ENCODE measurements at places on chromosomes 5 and 9. TPM values are rescaled to one million over a fixed set of nuclear protein-coding genes. Genes with fewer than 3 reads are reported as not detected.

DNA sequence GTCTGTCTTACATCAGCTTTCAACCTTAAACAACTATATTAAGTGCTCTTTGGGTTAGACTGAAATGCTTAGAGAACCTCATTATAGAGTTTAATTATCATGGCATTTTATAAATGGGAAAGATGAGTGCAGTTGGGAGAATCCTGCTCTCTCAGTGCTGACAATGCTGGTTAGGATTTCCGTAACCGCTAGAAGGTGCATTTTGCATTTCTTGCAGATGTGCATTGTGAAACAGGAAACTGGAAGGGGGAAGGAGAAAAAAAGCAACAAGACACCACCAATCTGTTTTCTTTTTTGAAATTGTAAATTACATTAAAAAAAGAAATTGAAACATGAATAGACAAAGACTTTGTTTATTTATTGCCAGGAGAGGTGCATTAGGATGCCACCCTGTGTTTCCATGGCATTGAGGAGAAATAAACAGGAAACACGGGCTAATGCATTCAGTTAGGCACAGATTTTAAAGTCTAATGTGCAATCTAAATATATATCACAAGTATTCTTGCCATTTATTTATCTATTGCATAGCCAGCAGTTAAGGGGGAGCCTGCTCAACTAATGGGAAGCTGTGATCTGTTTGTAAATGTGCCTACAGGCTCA, 478.9 kb downstream of the PSAT1 start:
- H3K4me3 ChIP-seq = no peak overlapping the region
- no peaks in the 10 kb centered on the region for H3K36me3 ChIP-seq
- no peaks in the 10 kb centered on the region for H3K4me1 ChIP-seq

GRCh38 chr9:112599732-112600131, 113.1 kb downstream of the KIAA1958 start:
- H3K4me3 ChIP-seq = no peak overlapping the region
- no peak for DNase-seq
- no peaks in the 10 kb centered on the region for H3K4me1 ChIP-seq
- H3K27me3 ChIP-seq = no peaks in the 10 kb centered on the region
- H3K27ac ChIP-seq = no peak overlapping the region

- no peaks in the 10 kb centered on the region for H3K4me1 ChIP-seq
- no peak overlapping the region for H3K4me3 ChIP-seq
- H3K27me3 ChIP-seq = no peaks in the 10 kb centered on the region
- DNase-seq = no peak
- no peaks in the 10 kb centered on the region for H3K36me3 ChIP-seq
These were observed 11.7 kb downstream of the MAP3K1 start for GRCh38 chr5:56827049-56827448.

The PRRX2 gene
- 112 TPM for total RNA-seq

DNA sequence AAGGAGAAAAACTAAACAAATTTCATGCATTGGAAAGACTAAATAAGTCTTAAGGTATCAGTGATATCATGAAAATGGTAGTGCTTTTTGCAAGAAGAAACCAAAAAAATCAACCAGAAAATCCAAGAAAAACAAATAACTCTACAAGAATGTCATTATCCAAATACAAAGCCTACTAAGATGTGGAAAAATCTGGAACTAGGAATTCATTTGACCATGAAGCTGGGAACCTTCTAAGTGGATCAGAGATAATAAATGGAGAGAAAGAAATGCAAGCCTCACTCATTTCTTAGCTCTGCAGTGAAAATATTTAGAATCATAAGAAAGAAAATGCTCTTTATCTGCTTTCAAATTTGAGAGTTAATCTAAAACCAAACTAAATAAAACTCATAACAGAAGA, 51.3 kb downstream of the RASEF start:
- H3K36me3 ChIP-seq = no peaks in the 10 kb centered on the region
- no peak for DNase-seq
- no peak overlapping the region for H3K27ac ChIP-seq

The EQTN gene
- not detected for total RNA-seq

GRCh38 chr5:28499766-28500290, 1461.4 kb upstream of the CDH9 start:
- no peak overlapping the region for H3K4me3 ChIP-seq
- H3K27me3 ChIP-seq = no peaks in the 10 kb centered on the region
- no peaks in the 10 kb centered on the region for H3K4me1 ChIP-seq
- no peak overlapping the region for H3K27ac ChIP-seq
- no peak for DNase-seq
- no peaks in the 10 kb centered on the region for H3K36me3 ChIP-seq

GRCh38 chr5:122067390-122067789, 10.7 kb downstream of the LOX start:
- H3K27ac ChIP-seq = peak overlapping the region; percentile 31
- no peaks in the 10 kb centered on the region for H3K4me1 ChIP-seq
- H3K36me3 ChIP-seq = peaks cover 30% of the 10 kb centered on the region
- H3K27me3 ChIP-seq = no peaks in the 10 kb centered on the region

GRCh38 chr5:96963267-96963666, 27.4 kb downstream of the LNPEP start:
- H3K27me3 ChIP-seq = no peaks in the 10 kb centered on the region
- H3K36me3 ChIP-seq = no peaks in the 10 kb centered on the region
- peaks cover 18% of the 10 kb centered on the region for H3K4me1 ChIP-seq
- no peak overlapping the region for H3K4me3 ChIP-seq
- DNase-seq = no peak

- H3K27me3 ChIP-seq = no peaks in the 10 kb centered on the region
- no peaks in the 10 kb centered on the region for H3K36me3 ChIP-seq
- DNase-seq = no peak
- H3K4me3 ChIP-seq = no peak overlapping the region
- H3K4me1 ChIP-seq = peaks cover 7% of the 10 kb centered on the region
- peak overlapping the region; percentile 98 for H3K27ac ChIP-seq
These were observed 12.2 kb upstream of the ALDH1B1 start for GRCh38 chr9:38380230-38380871.
